ENCODE measurements at places on chromosomes 5 and 9.

DNA sequence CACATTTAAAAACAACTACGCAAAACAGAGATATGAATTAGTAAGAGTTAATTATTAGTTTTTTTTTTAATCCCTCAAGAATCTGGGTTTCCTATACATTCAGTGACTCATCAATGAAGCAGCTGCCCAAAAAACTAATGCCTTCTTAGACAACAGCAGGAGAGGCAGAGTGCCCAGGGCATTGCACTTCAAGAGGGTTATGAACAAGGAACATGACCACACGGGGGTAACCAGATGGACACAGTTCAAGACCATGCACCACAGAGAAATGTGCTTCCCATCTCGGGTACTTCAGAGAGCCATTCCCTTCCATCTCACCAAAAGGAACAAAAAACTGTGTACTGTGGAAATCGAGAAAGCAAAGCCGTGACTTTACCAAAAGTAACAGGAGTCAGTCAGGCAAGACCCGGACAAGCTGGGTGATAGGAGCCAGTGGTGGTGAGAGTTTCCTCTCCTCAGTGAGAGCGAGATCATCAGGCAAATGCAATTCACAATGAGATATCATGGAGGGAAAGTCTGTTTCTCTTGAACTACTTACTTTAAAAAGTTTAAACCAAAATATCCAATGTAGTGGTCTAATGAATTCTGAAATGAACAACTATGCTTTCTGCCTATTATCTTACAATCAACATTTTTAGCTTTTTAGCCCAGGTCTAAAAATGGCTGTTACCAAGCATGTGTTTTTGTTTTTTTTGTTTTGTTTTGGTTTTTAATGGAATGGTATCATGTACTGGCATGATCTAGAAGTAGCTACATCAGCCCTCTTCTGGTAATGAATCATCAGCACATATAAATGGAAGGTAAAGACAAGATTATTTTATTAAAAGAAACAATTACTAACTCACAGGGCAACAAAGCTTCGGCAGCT lies 192.1 kb downstream of the TSSK1B start:
- DNase-seq = no peak

- peak; percentile 69 for DNase-seq
Measured at GRCh38 chr5:83471405-83472212, at the start of gene VCAN. Gene VCAN (plus strand): TSS chr5:83471744. CDS start chr5:83483519, 11,775 bp downstream.

- DNase-seq = no peak
Measured at GRCh38 chr5:81779125-81779915, 28.4 kb upstream of the SSBP2 start.

DNA sequence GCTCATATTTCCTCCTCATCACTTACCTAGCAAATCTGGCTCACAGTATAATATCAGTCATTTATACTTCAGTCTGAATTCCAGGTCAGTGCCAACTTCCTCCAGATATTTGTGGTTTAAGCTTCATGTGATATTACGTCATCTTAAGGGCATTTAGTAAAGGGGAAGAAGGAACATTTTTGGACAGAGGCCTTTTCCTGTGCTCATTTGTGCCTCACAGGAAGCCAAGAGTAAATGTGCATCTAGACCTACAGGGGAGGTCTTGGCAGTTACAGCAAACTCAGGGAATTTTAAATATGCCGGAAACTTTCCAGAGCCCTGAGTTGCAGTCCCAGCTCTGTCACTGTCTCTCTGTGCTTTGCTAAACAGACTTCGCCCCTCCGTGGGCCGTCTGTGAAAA lies 12.3 kb upstream of the KCNIP1 start:
- DNase-seq = no peak

DNA sequence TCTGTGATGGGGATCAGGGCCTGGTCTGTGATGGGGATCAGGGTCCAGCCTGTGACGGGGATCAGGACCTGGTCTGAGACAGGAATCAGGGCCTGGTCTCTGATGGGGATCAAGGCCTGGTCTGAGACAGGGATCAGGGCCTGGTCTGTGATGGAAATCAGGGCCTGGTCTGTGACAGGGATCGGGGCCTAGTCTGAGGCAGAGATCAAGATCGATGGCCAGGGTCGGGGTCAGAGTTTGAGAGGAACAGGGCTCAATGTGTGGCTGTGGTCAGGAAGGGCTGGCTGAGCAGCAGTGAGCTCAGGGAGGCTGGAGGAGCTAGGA lies 33.8 kb upstream of the TMEM250 start:
- DNase-seq = no peak

GRCh38 chr5:122091936-122092600 lies 14.0 kb upstream of the LOX start:
- no peak for DNase-seq

DNA sequence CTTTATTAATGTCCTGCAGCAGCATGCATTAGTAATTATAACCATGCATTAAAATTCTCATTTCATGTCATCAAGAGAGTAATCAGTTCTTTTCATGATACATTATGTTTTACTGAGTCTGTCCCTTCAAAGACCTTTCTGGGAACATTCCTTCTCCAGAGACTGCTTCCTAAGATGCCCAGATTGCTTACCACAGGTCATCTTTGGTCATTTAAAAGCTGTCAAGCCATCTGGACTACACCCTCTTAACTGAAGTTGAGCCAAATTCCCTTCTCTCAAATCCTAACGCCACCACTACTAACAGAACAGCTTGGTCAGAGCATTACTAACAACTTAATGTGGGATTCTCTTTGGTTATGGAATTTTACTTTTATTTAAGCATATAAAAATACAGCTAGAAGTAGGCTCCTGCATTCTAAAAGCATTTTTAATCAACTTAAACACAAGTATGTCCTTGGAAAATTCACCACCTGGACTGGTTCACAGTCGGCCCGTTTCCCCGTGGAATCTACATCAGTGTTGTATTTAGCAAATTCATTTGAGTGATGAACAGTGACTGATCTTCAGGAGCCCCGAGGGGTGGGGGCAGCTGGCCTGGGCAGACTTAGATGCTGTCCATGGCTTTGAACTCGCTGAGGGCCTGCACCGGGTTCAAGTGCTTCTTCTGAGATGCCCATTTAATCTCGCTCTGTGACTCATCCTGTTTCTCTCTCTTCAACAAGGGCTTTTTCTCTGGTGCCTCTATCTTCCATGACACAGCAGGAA lies 92.8 kb upstream of the CCDC112 start:
- DNase-seq = no peak

DNA sequence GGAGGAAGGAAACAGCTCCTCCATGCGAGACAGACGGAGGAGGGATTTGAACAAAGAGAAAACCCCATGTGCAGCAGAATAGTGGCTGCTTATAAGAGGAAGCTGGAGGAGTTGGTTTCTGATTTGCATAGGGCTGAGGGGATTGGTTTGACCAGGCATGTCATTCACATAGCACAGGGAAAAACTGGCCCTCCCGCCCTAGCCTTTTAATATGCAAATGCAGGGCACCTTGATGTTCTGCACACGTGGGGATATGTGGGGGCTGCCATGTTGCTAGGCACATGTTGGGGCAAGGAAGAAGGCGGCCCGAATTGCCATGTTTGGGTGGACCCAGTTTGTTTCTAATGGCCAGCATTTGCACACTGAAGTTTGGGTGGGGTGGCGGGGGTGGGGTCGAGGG lies 42.2 kb downstream of the OSMR start:
- no peak for DNase-seq

DNA sequence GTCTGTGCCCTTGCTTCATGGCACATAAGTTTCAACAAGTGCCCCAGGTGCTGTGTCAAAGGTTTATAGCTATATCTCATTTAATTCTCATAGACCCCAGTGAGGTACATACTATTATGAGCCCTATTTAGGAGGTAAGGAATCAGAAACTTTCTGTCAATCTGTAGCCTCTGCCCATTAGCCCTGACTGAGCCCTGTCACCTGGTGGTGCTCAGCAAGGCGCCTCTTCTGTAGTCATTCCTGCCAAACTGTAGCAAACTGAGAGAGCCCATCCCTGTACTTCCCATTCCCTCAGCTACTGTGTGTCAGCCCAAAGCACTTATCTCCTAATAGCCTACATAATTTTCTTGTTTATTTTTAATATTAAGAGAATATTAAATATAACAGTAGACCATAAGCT lies 46.5 kb upstream of the FOXI1 start:
- DNase-seq = no peak

GRCh38 chr5:97751540-97751939 lies 568.5 kb upstream of the RIOK2 start:
- no peak for DNase-seq

- no peak for DNase-seq
Measured at GRCh38 chr9:89046832-89047231, 55.6 kb downstream of the S1PR3 start.

DNA sequence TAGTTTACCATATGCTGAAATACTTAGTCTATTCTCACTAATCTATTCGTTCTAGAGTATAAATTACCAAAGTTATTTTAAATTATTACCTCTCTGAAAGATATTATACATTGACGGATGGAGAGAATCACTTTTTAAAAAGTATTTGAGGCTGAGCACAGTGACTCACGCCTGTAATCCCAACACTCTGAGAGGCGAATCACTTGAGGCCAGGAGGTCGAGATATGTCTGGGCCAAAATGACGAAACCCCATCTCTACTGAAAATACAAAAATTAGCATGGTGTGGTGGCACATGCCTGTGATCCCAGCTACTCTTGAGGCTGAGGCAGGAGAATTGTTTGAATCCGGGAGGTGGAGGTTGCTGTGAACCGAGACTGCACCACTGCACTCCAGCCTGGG lies 64.0 kb upstream of the SPATA31C2 start:
- DNase-seq = no peak

- no peak for DNase-seq
Measured at GRCh38 chr5:112342389-112342788, 76.7 kb downstream of the EPB41L4A start.

DNA sequence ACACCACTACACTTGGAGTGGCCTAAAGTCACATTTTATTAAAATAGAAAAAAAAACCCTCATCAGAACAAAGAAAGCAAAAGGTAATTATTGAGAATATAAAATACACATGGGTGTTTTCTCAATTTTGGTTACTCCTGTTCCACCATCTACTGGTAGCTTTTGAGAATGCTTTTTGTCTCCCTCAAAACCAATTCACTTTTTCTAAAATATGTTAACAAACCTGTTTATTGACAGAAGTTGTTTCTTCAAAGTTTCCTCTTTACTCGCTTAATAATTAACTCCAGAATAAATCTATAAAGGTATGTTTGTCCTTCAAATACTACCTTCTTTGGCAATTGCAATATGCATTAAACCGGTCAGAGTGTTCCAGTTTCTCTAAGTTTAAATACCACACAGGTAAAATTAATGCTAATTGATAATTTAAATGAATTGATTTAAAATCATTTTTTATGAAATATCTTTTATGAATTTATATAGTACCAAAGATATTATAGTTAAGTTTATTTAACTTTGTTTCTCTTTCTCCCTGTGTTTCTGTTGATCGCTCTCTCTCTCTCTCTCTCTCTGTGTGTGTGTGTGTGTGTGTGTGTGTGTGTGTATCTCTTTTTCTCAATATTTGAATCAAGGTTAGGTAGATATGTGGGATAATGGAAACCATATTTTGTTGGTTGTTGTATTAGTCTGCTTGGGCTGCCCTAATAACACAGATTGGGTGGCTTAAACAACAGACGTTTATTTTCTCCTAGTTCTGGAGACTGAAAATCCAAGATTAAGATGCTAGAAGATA lies 487.4 kb downstream of the PRDM9 start:
- no peak for DNase-seq

DNA sequence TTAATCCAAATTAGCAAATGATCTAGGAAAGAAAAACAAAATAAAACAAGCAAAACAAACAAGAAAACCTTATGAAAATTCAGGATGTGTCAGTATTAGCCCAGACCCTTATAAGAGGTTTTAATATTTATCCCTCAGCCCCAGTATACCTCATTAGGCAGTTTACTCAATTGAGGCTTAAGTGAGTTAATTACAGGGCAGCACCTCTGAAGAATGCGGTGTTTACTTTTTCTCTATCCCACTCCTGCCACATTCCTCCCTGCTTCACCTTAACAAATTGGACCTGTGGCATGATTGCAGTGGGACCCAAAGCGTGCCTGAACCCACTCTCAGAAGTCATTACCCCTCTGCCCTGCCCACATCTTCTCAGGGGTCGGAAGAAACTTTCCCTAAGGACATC lies 67.1 kb downstream of the SIL1 start:
- DNase-seq = no peak

DNA sequence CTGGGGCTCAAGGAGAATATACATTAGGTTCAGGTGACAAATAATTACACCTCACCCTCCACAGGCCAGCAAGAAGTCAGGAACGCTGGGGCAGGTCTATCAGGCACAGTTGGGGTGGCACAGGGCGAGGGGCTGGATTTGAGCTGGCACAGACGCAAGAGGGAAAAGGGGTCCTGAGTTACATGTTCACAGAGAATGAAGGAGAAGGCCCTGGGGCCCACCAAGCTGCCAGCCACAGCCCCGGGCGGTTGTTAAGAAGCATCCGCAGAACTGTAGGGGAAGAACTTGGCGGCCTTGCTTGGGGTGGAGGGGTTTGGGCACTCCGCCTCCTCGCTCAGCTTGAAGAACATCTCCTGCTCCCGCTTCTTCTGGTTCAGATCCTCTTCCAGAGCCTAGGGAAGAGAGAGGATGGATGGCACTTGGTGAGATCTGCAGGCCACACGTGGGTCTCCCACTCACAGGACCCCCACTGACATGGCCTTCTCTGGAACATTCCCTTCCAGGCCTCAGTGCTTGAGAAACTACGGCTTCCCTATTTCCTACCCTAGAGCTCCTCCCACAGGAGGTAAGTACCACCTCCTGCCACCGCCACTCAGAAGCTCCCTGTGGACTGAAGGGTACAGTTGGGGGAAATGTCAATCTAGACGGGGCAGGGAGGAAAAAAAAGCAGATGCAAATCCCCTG lies 38.3 kb upstream of the FBXW11 start:
- DNase-seq = no peak

GRCh38 chr5:121867403-121867802 lies 15.7 kb downstream of the FTMT start:
- no peak for DNase-seq

GRCh38 chr9:107847978-107848964 lies 358.7 kb upstream of the KLF4 start:
- no peak for DNase-seq

DNA sequence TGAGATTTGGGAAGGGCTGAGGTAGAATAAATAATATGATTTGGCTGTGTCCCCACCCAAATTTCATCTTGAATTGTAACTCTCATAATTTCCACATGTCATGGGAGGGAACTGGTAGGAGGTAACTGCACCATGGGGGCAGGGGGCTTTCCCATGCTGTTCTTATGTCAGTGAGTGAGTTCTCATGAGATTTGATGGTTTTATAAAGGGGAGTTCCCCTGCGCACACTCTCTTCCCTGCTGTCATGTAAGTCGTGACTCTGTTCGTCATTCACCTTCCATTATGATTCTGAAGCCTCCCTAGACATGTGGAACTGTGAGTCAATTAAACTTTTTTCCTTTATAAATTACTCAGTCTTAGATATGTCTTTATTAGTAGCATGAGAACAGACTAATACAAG lies 115.5 kb upstream of the STARD4 start:
- DNase-seq = no peak

DNA sequence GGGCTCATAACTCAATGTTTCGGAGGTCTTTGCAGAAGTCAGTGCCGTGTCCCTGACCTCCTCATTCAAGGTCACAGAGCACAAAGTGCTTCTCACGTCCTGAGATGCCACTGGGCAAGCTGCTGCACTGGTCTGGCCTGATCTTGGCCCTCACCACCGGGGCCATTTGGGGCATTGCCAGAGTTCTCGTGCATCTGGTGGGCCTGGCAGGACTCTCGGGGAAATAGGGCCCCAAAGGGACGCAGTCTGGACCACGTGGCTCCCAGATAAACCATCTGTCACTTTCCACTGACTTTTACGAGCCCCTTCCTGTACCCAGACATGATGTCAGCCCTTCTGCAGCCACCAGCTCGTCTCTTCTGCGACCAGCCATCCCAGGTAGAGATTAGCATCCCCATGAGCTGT lies 54.8 kb downstream of the HRH2 start:
- no peak for DNase-seq

All from nephron progenitor cell (in vitro differentiated cells).